ENCODE measurements at places on chromosomes 2 and 18. TPM values are rescaled to one million over a fixed set of nuclear protein-coding genes. Genes with fewer than 3 reads are reported as not detected.

The GCG gene
- total RNA-seq = not detected

The SCN9A gene
- total RNA-seq = 13.6 TPM

DNA sequence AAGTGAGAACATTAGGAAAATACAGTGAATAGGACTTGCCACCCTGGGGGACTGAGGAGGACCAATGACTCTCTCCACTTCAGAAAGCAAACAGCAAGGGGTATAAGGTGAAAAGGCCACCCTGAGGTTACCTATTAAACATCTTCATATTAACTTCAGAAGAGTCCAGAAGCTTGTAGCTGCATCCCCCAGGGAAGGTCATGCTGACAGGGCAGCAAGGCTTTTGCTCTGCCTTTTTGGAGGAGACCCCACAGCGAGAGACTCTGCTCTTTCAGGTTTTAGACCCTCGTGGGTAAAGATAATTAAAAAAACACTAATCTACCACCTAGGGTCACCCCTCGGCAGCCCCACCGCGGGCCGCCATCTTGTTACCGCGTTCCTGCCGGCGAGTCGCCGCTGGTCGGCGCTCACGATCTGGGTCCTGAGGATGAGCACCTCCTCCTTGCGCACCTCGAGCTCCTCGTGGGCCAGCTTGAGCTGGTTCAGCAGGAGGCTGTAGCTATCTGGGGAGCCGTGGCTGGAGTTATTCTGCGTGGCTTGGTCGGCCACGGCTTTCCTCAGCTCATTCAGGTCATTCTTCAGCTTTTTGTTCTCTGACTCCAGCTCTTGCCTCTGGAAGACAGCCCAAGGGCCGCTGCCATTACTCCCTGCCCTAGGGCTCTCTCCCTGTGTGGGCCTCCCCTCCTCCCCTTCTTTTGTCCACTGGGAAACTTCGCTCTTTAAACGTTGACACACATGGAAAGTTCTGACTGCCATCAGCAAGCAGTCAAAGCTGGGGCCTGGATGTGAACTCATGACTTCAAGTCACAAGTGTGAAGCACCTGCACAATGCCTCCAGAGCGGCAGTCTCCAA lies 50.7 kb upstream of the ACAA2 start:
- DNase-seq = no peak

DNA sequence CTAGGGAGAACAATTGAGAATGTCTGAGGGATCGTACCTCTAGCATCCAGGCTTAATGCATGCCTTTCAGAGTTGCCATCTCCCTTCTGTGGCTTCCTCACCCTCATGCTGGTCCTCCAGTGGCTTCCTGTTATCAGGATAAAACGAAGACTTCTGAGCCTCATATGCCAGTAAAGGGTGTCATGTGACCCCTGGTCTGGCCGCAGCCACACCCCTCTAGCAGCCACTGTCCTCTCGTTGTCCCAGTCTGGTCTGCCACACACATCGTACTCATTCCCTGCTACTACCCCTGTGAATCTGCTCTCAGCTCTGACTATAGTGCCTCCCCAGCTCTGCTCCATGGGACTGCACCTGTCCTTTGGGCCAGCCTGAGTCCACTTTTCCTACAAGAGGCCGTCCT lies 62.6 kb upstream of the TMEM177 start:
- DNase-seq = no peak

- DNase-seq = no peak
Measured at GRCh38 chr18:62610351-62610700, 87.5 kb downstream of the ZCCHC2 start.

GRCh38 chr18:61471541-61471940 lies 138.3 kb downstream of the CDH20 start:
- no peak for DNase-seq

- DNase-seq = no peak
Measured at GRCh38 chr2:66595556-66595955, 160.6 kb downstream of the MEIS1 start.

The ZNF521 gene
- 35.0 TPM for total RNA-seq

DNA sequence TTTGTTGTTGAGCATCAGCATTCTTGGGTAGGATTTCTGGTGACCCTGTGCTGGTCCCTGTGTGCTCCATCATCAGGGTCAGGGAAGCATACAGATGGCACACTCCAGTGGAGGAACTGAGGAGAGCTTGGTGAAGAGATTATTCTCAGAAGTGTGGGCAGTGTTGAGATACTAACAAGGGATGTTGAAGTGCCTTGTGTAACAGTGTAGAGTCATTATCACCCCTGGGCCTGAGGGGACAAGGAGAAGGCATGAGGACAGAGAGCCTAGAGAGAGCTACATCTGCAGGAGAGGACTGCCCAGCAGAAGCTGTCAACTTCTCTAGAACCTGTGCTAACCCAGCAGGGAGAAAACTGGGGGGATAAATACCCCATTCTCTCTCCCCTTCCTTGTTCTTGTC lies 189.0 kb downstream of the PLCL1 start:
- no peak for DNase-seq

The ACTG2 gene
- 16.2 TPM for total RNA-seq

DNA sequence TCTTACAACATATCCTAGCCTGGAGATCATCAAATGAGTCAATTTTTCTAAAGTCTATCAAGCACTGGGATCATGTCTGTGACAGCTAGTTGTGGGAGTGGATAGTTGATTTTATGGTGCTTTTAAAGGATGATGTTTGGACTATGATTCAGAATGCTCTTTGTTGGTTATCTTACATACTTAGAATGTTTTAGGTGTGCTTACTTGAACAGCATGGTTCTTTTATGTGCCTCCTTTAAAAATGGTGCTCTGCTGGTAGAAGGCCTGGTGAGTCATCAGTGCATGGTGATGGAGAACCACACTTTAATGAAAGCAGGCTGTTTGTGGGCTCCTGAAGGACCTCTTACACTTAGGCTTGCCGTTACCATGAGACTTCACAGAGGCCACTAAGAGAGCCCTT lies 682.7 kb upstream of the FANCL start:
- DNase-seq = no peak

- no peak for DNase-seq
Measured at GRCh38 chr2:134138115-134138514, 115.8 kb upstream of the MGAT5 start.

The NR4A2 gene
- total RNA-seq = 25.3 TPM

DNA sequence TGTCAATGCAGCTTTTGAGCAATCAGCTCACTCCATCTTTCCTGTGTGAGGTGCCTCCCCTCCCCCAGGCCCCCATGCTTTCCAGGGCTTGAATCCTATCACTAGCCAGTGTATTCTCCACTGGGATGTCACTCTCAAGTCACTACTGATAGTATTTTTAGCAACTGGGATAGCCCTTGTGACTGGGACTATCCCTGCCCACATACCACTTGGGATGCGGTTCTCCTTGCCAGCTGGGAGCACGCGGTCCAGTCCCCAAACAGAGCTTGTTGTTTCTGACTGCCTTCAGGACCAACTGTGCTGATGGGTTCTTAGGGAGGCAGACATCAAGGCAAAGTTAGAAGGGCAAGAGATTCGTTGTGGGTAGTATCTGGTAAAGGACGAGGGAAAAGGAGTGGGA lies 134.9 kb downstream of the FAM161A start:
- no peak for DNase-seq

DNA sequence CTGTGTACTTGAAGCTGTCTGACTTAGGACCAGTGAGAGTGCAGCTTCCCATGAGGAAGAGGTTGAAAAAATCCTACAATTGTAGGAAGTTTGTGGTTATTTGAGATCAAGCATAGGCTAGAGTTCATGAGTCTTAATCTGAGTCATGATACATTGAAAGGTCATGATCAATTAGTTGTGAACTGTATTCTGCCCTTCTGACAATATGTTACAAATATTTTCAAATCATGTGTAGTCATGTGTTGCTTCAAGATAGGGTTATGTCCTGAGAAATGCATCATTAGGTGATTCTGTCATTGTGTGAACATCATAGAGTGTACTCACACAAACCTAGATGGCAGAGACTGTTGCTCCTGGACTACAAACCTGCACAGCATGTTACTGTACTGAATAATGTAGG lies 68.4 kb upstream of the MFF start:
- no peak for DNase-seq

DNA sequence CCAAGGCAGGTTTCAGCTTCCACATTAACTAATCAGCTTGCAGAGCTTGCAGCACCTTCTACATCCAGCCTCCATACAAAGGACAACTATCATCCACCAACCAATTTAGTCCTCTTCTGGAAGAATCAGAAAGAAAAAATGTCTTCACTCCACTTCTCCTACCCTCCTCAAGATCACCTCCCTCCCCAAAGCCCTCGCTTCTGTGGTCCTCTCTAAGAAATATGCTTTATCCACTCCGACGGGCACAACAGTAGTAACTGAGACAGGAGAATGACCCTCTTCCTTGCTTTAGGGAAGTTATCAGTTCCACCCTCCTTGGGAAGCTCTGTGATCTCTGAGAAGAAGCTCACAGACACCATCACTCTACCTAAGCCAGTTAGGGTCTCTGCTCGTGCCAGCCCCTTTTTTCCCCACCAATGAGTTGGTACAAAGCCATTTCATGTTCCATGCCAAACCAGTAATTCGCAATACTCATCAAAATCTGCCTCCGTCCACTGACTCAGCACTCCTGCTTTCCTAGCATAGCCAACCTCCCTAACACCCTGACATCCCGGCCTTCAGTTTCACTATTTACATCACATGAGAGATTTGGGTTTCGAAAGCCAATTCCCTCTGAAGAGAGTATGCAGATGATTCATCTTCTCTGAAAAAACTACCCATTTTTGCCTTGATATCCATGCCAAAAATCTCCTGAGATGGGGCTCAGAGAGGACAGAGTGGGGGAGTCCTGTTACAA lies 114.1 kb upstream of the PKDCC start:
- DNase-seq = no peak

GRCh38 chr2:10783421-10783820 lies 29.2 kb downstream of the PDIA6 start:
- DNase-seq = no peak

DNA sequence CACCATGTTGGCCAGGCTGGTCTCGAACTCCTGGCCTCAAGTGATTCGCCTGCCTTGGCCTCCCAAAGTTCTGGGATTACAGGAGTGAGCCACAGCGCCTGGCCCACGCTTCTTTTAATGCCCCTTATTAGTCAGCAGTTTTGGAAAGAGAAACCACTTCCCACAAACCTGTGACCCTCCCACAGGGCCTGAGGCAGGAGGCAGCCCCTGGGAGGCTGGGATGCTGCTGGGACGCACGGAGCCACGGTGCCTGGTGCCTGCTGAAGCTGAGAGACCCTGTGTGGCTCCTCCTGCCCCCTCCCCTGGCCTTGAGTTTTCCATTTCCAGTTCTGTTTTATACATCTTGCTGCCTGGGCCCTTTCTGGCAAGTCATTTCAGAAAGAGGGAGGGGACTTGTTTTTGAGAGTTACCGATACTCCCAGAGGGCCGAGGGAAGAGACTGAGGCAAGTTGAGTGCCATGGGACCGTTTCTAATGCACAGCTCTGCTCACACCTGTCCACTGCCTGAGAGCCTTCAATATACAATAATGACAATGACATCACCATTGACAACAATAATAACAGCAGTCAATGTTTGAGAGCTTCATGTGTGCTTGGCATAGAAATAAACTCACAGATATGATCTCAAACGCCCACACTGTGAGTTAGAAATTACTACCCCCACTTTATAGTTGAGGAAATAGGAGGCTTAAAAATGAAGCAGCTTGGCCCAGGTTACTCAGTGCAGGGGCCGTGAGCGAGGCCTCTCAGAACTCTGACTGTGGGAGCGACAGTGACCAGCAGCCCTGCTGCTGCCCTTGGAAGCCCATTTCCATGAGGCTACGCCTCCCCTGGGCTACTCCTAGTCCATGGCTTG lies 78.1 kb upstream of the YWHAQ start:
- no peak for DNase-seq

- DNase-seq = no peak
Measured at GRCh38 chr2:67524777-67525176, 127.6 kb downstream of the ETAA1 start.

DNA sequence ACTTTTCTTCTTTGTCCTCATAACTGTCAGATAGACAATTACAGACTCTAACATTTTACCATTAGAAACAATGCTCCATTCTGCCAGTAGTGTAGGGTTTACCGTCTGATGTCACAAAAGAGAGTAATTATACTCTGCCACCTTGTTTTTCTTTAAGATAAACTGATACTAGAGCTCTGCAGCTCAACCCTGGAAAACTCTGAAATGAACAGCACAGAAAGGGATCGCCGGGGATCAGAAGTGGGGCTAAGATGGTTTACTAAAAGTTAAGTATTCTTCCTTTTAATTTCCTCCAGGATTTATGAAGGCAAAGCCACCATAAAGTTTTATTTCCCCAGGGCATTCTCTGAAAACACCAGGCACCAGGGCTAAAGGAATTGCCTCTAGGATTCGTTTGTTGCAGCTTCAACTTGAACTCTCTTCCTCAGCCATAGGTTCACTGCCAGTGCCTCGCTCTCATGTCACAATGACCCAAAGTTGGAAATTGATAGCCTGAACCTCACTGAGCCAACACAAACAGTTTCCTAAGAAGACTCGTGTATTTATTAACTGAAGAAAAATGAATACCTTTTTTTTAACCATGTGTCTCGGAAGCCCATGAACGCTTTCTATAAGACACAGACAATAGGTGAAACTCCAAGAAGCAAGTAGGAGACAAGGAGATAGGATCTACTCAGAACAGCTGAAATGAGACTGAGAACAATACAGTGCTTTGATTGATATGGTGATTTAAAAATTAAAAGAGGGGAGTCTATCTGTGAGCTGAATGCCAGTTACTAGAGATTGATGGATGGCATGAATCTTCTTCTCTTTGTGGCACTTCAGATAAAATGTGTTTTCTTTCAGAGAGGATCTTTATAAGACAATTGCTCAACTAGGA lies 121.5 kb upstream of the SPATS2L start:
- DNase-seq = no peak

The LRRTM4 gene
- total RNA-seq = 8.1 TPM

GRCh38 chr2:158024288-158024898 lies 77.3 kb upstream of the UPP2 start:
- peak; percentile 44 for DNase-seq

GRCh38 chr18:62281684-62282083 lies 43.4 kb upstream of the TNFRSF11A start:
- no peak for DNase-seq

The NT5DC4 gene
- total RNA-seq = not detected

The ATG9A gene
- 23.4 TPM for total RNA-seq

- DNase-seq = no peak
Measured at GRCh38 chr2:30267161-30267975, 36.0 kb downstream of the LBH start.

The SH3BP4 gene
- total RNA-seq = 19.2 TPM

- DNase-seq = no peak
Measured at GRCh38 chr2:213145715-213146242, 5.6 kb downstream of the IKZF2 start.

DNA sequence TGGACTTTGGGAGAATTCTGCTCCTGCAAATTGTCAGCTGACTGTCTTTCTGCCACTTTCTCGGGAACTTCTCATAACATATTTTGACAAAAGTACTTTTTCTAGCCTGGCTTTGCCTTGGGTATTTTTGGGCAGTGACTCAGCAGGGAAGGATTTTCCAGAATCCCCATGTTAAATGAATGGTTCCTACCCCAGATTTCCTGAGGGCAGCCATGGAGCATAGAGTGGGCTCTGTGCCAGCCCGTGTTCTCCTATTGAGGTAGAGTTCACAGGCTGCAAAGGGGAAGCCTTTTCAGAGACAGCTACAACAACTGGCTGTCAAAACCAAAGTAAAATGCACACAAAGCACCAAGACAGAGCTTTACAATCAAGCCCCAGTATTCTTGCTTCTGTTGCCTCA lies 59.8 kb downstream of the BMP10 start:
- peak; percentile 27 for DNase-seq

Measured in tibial nerve (tissue), 4 donors.